ENCODE measurements at places on chromosomes 2 and 18.

DNA sequence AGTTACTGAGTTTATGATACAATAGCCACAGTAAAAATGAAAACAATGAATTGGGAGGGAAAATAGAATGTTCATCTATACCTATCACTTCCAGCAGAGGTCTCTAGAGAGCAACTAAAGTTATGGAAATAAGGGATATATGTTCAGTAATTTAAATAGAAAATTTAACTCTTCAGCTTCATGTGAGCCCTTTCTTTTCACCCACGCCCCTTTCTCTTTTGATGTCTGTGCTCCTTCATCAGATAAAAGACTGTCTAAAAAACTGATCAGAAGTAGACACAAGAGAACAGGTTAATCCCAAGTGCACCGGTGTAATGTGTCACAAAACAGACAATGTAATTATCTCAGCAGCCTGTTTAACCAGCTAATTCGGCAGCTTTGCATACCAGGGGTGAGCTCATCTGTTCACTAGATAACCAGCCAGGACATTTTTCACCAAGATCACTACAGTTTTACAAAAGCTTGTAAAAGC, 238.5 kb upstream of the ERBB4 start:
- no peaks in the 10 kb centered on the region for H3K27me3 ChIP-seq
- H3K36me3 ChIP-seq = no peaks in the 10 kb centered on the region
- no peak overlapping the region for H3K4me3 ChIP-seq

GRCh38 chr2:204357286-204357685, 188.0 kb upstream of the PARD3B start:
- H3K4me1 ChIP-seq = no peaks in the 10 kb centered on the region
- H3K4me3 ChIP-seq = no peak overlapping the region
- H3K36me3 ChIP-seq = no peaks in the 10 kb centered on the region

DNA sequence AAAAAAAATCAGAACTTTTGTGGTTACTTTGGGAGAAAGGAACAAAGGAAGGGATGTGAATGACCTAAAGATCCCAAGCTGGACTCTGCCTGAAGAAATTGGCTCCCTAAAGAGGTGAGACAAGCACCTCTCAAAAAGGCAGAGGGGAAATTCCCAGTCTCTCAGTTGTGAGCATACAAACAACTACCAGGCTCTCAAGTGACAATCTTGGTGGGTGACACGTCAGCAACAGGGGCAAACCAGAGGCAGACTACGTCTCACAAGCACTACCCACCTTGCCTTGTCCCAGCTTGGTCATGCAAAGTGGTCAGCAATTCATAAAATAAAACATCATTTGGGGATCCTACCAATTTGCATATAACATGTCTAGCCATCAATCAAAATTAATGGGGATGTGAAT, 24.3 kb upstream of the LRATD1 start:
- H3K4me1 ChIP-seq = no peaks in the 10 kb centered on the region
- DNase-seq = no peak
- no peak overlapping the region for H3K4me3 ChIP-seq

DNA sequence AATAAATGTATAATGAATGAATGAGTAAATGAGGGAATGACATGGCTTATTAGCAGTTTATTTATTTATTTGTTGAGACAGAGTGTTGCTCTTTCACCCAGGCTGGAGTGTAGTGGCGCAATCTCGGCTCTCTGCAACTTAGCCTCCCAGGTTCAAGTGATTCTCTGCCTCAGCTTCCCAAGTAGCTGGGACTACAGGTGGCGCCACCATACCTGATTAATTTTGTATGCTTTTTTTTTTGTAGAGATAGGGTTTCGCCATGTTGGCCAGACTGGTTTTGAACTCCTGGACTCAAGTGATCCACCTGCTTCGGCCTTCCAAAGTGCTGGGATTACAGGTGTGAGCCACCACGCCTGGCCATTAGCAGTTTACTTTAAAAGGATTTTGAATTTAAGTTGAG, 100.3 kb upstream of the CAVIN2 start:
- DNase-seq = no peak
- H3K27ac ChIP-seq = no peak overlapping the region
- H3K4me3 ChIP-seq = no peak overlapping the region
- no peaks in the 10 kb centered on the region for H3K36me3 ChIP-seq
- no peaks in the 10 kb centered on the region for H3K4me1 ChIP-seq

DNA sequence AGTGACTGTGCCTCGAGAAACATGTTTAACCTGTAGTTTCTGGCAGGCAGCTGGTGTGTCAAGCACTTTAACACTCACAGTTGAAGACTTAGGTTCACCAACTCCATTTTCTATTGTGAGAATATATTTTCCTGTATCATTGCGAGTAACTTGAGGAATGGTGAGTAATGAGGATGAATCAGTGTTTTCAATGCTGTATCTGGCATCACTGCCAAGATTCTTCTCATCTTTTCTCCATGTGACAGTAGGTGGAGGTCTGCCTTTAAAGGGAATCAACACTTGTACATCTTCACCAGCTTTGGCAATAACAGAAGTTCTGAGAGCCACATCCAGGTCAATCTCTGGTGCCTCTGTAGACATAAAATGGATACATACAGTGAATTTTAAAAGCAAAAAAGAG, 72.8 kb downstream of the PLEKHA3 start:
- H3K4me1 ChIP-seq = no peaks in the 10 kb centered on the region
- no peak overlapping the region for H3K27ac ChIP-seq
- no peaks in the 10 kb centered on the region for H3K27me3 ChIP-seq
- DNase-seq = no peak

GRCh38 chr18:25832001-25832604, 258.3 kb downstream of the SS18 start:
- H3K27ac ChIP-seq = no peak overlapping the region
- no peaks in the 10 kb centered on the region for H3K36me3 ChIP-seq
- H3K4me3 ChIP-seq = no peak overlapping the region
- no peak for DNase-seq

- H3K4me3 ChIP-seq = no peak overlapping the region
- no peak for DNase-seq
- no peaks in the 10 kb centered on the region for H3K36me3 ChIP-seq
- no peaks in the 10 kb centered on the region for H3K27me3 ChIP-seq
- no peaks in the 10 kb centered on the region for H3K4me1 ChIP-seq
These were observed 303.4 kb downstream of the PIK3C3 start for GRCh38 chr18:42258301-42258965.

DNA sequence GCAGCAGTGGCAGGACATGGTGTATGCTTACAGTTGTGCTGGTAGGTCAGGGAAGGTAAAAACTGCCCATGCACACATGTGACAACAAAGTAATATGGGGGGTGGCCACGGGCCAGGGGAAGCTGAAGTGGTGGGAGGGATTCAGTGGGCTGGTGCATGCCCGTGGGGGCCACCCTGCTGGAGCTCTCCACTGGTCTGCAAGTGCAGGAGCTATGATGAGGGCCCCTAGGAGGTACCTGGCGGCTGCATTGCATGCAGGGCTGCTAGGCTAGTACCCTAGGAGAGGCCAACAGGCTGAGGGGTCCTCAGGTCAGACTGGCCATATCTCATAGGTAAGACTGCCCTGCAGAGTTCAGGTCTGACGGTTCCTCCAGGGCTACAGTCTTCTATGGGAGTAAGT, 265.9 kb downstream of the NUP35 start:
- H3K27me3 ChIP-seq = no peaks in the 10 kb centered on the region
- H3K27ac ChIP-seq = no peak overlapping the region
- no peak overlapping the region for H3K4me3 ChIP-seq
- no peaks in the 10 kb centered on the region for H3K4me1 ChIP-seq

GRCh38 chr2:203438528-203438927, 96.6 kb downstream of the RAPH1 start:
- no peak for DNase-seq
- no peak overlapping the region for H3K4me3 ChIP-seq
- no peak overlapping the region for H3K27ac ChIP-seq
- H3K36me3 ChIP-seq = peaks cover 4% of the 10 kb centered on the region
- H3K27me3 ChIP-seq = no peaks in the 10 kb centered on the region

GRCh38 chr2:56230156-56230555, 46.4 kb downstream of the CCDC85A start:
- H3K27me3 ChIP-seq = no peaks in the 10 kb centered on the region
- no peak overlapping the region for H3K27ac ChIP-seq
- no peak for DNase-seq
- no peak overlapping the region for H3K4me3 ChIP-seq

- H3K27ac ChIP-seq = no peak overlapping the region
- H3K4me3 ChIP-seq = no peak overlapping the region
- H3K36me3 ChIP-seq = no peaks in the 10 kb centered on the region
- peaks cover 1% of the 10 kb centered on the region for H3K4me1 ChIP-seq
- H3K27me3 ChIP-seq = no peaks in the 10 kb centered on the region
These were observed 223.9 kb upstream of the CWC22 start for GRCh38 chr2:180231015-180231414.

GRCh38 chr2:197310271-197310985, at the start of gene ANKRD44:
Gene ANKRD44, minus strand, starts transcription at chr2:197310780. Its CDS starts 176 bp downstream, at chr2:197310604.
- peaks cover 9% of the 10 kb centered on the region for H3K4me1 ChIP-seq
- peak; percentile 96 for DNase-seq
- peak within 1 kb of the TSS; percentile 43 for H3K27ac ChIP-seq
- no peaks in the 10 kb centered on the region for H3K27me3 ChIP-seq

DNA sequence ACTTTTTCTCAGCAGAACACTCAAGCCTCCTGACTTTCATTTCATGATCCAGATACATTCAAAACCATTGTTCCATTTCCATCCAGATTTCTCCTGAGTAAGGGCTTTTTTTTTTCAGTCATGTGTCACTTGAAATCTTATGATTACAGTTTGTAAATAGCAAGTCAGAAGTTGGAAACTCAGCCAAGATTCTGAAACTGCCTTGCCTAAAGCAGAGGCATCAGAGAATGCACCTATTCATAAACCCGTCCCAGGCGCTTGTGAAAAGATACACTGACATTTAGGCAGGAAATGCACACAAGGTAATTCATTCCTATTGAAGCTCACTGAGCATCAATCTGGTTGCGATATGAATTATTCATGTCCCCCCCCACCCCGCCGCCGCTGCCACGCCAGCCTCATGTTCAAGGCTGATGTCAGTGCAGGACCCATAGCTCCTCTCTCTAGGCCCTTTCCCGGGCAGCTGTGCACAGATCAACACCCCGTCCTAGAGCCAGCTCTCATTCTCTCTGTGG, 30.4 kb upstream of the MGAT4A start:
- no peak overlapping the region for H3K27ac ChIP-seq
- H3K4me1 ChIP-seq = peaks cover 1% of the 10 kb centered on the region
- no peak overlapping the region for H3K4me3 ChIP-seq
- no peak for DNase-seq
- H3K27me3 ChIP-seq = no peaks in the 10 kb centered on the region
- no peaks in the 10 kb centered on the region for H3K36me3 ChIP-seq

GRCh38 chr2:206084870-206085741, 868 bp downstream of the INO80D start:
- peak overlapping the region; percentile 100 for H3K27ac ChIP-seq
- peak overlapping the region; percentile 98 for H3K4me3 ChIP-seq
- no peaks in the 10 kb centered on the region for H3K27me3 ChIP-seq
- peak; percentile 58 for DNase-seq
- no peaks in the 10 kb centered on the region for H3K36me3 ChIP-seq
- H3K4me1 ChIP-seq = no peaks in the 10 kb centered on the region

DNA sequence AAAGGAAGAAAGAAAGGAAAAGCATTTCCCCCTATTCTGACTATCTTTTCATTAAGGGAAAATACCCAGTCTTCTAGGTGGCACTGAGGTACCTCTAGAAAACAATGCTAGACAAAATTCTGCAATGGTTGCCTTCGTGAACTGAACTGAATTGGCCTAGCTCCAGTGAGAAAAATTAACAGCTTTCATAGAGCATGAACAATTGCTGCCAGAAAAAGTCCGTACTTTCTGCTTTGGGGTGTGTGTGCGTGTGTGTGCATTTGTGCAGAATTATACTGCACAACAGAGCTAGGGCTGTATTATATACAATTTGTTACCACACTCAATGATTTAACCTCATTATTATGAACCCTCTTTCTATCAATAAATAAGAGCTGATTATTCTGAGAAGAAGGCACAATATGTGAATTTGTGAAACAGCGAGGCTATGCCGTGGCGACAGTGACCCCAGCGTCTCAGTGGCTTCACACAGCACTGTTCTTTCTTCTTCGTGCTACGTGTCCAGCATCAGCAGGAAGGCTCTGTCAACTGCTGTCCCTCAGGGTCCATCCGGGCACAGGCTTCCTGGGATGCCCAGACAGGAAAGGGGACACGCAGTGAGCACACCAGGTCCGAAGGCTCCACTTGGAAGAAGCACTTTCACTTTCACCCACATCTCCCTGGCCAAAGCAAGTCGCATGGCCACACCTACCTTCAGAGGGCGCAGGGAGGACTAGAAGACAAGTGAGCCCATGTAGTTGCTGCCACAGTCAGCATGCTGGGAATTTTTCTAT, 47.5 kb downstream of the PTGR3 start:
- no peaks in the 10 kb centered on the region for H3K4me1 ChIP-seq
- no peak overlapping the region for H3K4me3 ChIP-seq
- no peak overlapping the region for H3K27ac ChIP-seq
- no peaks in the 10 kb centered on the region for H3K36me3 ChIP-seq
- no peak for DNase-seq

DNA sequence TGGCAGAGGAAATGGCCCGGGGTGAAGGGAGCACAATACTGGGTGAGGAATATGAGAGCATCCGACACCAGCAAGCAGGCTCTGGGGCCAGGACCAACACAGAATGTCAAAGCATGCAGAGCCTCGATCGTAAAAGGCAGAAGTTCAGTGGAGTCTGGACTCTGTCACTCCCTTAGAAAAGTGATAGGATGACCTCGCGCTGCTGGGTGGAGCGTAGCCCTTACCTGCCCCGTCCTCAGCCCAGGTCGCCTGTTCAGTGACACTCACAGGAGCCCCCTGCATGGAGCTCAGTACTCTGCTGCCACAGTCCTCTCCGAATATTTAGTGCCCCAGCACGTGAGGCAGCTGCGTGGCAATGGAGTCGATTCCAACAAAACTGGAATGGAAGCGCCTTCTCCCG, 236.7 kb upstream of the MYT1L start:
- H3K27ac ChIP-seq = no peak overlapping the region
- no peaks in the 10 kb centered on the region for H3K27me3 ChIP-seq
- H3K4me3 ChIP-seq = no peak overlapping the region
- H3K4me1 ChIP-seq = no peaks in the 10 kb centered on the region
- no peak for DNase-seq

All from aorta (tissue), 5 donors.